ENCODE measurements at places on chromosomes 16 and 17.

DNA sequence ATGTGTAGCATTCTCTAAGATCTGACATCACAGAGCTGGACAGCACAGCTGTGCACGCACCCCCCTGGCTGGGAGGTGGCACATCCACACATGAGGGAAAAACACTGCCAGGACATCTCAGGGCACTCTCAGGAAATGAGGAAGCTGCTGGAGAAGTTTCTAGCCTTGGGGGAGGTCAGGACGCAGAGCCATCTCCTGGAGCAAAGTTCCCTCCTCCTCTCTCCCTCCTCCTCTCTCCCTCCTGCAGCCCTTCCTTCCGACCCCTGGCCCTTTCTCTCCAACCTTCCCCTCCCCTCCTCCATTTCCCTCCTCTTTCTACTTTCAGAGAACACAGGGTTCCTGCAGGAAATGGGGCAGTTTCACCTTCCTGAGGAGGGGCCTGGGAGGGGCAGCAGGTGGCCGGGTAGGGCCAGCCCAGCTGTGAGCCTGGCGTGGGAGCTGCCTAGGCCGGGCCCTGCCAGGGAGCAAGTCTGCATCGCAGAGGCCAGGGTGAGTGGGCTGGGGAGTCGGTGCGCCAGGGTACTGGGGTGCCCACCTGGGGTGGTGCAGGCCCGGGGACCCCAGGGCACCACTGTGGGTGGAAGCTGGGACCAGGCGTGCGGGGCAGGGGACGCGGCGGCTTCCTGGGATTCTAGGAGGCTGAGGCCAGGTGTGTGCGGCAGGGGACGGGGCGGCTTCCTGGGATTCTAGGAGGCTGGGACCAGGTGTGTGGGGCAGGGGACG lies at the start of gene DPEP1:
TSS of gene DPEP1 (plus strand) at position 412 of the 723 bp plus-strand sequence. CDS start 16,769 bp downstream, outside the sequence.
- no peak for DNase-seq

DNA sequence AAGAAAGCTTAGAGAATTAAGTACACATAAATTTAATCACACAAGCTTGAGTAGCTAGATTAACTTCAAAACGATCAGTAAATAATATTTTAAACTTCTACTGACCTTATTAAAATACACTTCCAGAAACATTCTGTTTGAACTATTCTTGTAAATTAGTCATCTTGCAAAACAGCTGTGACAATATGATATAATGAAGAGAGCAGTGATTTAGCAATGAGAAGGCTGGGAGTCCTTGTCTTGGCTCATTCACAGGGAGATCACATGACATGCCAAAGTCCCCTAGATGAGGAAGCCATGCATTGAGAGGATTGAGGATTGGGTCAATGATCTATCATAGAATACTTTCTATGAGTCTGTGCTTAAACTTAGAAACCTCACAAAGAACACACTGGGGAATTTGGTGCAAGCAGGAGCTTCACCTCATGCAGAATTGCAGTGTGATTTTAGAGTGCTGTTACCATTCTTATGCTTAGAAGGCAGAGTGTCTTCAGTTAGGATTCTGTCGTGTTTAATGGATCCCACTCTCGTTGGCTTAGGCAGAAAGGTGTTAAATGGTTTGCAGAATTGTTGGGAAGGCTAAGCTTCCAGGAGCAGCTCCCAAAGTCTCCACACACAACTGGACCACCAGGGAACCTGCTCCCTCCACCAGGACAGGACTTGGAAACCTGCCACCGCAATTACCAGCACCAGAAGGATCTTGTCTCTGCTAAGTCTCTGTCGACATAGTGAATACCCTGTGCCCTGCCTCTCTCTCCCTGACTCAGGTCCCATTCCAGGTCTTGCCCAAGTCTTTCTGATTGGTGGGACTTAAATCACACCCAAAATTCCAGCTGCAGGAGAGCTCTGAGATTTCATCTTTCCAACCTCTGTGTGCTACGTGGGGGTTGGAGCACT lies 87.1 kb downstream of the USP22 start:
- no peak for DNase-seq

- no peak for DNase-seq
Observed at GRCh38 chr16:24643489-24643888, 86.0 kb upstream of the TNRC6A start.

GRCh38 chr16:69406780-69407331 lies 17.6 kb upstream of the CYB5B start:
- no peak for DNase-seq

- no peak for DNase-seq
Observed at GRCh38 chr16:71255721-71256120, 25.2 kb upstream of the HYDIN start.

- no peak for DNase-seq
Observed at GRCh38 chr17:8079291-8080207, 8.0 kb downstream of the ALOX12B start.

DNA sequence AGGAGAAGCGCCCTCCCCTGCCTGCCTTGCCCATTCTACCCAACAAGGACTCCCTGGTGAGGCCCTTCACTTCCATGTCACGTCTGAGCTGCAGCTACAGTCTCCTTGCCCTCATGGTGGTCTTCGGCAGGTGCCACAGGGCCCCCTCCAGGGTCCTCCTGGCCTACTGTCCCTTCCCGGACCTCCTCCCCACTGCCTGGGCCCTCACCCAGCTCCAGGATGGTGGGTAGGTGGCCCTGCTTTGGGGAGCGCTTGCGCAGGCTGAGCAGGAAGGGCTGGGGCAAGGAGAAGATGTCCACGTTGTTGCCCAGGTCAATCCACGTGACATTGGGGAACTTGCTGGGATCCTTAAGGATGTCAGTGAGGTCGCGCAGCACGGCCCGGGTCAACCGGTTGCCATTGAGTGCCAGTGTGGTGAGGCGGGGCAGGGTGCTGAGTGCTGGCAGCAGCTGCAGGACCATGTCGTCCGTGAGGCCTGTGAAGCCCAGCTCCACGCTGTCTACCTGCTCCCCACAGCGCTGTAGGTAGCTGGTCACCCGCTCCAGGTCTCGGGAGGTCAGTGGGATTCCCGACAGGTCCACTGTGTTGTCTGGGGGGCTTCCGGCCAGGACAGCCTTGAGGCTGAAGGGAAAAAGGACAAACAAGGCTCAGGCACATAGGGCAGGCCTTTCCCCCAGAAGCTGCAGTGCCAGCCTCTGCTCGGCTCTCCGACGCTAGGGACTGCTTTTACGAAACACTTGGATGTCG lies 28.3 kb downstream of the TRPV2 start:
- DNase-seq, result no peak

- no peak for DNase-seq
Observed at GRCh38 chr17:52030052-52030451, 128.5 kb downstream of the CA10 start.

- no peak for DNase-seq
Observed at GRCh38 chr16:4655801-4656200, 31.2 kb downstream of the MGRN1 start.

DNA sequence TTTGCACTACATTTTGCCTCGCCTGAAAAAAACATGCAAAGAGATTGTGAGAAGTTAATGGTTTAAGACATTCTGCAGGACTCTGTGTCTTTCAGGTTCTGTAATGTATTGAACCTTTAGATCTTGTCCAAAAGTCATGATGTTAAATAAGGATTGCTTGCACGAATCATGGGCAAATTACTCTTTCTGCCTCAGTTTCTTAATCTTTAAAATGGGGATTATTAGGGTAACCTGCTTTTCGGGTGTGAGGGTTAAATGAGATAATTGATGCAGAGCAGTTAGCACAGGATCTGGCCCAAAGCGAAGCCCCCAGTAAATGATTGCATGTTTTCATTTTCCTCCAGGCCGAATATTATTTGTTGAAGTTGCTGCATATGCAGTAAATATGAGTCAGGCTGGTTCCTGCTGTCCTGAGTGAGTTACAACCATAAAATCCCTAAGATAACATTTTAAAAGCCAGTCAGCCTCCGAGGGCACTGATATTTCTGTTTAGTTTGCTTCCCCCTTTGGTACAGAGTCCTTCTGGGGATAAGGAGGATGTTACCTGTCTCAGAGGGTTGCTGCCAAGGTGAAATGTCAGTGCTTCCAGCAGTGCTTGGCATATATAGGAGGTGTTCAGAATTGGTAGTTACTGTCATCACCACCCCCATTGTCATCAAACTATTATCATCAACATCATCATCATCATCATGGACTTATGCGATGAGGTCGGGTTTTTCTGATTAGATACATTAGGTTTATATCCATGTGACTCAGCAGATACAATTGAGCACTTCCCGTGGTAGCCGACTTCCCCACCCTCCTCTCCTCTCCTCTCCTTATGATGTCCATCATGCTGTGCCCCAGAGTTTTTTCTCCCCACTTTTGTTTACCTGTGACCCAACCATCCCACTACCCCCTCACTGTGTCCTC lies 20.6 kb upstream of the ARHGAP17 start:
- no peak for DNase-seq

DNA sequence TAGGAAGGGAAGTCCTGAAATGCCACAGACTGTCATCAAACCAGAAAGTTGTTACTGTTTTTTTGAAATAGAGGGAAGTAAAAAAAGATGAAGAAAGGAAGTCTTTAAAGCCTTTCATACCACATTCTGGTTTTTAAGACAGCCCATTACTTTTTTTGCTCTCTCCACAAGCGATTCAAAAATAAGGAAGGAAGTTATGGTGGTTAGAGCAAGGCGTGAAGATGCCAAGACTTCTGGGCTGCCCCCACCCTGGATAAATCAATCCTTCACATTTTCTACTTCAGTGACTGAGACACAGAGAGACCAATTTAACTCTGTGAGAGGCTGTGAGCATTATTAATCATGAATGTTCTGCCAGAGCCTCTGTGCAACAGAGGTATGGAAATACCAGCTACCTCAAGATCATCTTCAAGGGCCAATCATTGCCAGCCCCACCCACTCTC lies 82.3 kb upstream of the BCAR1 start:
- no peak for DNase-seq

GRCh38 chr16:81238296-81239011 lies at the start of gene BCO1:
BCO1 (plus strand) TSS chr16:81238689; CDS start chr16:81238909, 220 bp downstream.
- DNase-seq, result no peak

DNA sequence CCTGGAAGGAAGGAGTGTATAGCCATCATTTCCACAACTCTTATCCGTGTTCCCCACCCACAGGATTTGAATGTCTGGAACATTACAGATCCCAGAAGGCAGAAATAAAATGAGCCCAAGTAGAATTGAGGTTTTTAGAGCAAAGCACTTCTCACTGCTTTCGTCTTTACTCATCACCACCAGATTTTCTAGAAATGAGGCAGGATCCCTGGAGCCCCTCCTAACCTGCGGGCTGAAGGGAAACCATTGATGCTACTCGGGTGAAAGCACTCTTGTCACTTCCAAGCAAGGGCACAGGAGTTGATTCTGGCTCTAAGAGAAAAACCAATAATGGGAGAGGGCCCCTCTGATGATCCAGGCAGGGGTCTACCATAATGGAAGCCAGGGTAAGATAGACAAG lies 2.8 kb upstream of the ALDOC start:
- DNase-seq, result no peak

GRCh38 chr16:31224092-31224955 lies 7.4 kb upstream of the PYDC1 start:
- DNase-seq, result no peak

- DNase-seq, result no peak
Observed at GRCh38 chr17:12673788-12674187, 8.1 kb downstream of the MYOCD start.

- no peak for DNase-seq
Observed at GRCh38 chr16:28975158-28975599, 601 bp downstream of the SPNS1 start.

GRCh38 chr16:88340755-88341150 lies 42.0 kb upstream of the ZNF469 start:
- no peak for DNase-seq

DNA sequence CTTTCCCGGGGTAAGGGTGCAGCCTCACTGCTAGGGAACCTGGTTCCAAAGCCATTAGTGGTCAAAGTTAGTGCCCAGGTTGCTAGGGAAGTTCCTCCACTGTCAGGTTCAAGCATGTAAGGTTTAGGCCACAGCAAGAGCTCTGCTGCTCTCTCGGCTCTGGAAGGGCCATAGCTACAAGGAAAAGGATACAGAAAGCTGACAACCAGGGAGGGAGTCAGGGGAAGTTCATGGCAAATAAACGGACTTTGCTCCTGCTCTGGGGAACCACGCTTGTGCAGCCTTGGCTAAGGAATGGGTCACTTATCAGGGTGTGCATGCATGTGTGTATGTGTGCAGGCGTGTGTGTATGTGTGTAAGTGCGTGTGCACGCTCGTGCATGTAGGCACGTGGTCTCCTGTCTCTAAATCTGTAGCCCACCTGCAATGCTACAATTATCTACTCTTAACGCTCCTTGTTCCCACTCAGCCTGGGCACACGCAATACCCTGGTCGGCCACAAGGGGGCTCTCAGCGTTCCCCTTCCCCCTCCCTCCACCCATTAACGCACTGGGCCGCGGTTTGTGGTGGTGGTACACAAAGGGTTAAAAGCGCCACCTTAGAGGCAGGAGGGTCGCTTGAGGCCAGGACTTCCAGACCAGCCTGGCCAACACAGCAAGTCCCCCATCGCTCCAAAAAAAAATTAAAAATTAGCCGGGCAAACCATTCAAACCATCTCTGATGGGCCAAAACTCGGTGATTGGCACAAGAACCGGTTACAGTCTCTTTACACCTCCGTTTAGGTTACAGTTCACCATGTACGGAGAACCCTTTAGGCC lies 48.4 kb upstream of the KDM8 start:
- no peak for DNase-seq

GRCh38 chr16:31010585-31011325 lies at the start of gene STX1B:
STX1B (minus strand) TSS chr16:31010638; CDS start chr16:31010396, 242 bp downstream.
- DNase-seq, result no peak

- peak; percentile 53 for DNase-seq
Observed at GRCh38 chr17:61490540-61490975, 38.3 kb downstream of the TBX4 start.

GRCh38 chr17:2090804-2091534 lies 36.1 kb downstream of the HIC1 start:
- DNase-seq, result peak; percentile 91

DNA sequence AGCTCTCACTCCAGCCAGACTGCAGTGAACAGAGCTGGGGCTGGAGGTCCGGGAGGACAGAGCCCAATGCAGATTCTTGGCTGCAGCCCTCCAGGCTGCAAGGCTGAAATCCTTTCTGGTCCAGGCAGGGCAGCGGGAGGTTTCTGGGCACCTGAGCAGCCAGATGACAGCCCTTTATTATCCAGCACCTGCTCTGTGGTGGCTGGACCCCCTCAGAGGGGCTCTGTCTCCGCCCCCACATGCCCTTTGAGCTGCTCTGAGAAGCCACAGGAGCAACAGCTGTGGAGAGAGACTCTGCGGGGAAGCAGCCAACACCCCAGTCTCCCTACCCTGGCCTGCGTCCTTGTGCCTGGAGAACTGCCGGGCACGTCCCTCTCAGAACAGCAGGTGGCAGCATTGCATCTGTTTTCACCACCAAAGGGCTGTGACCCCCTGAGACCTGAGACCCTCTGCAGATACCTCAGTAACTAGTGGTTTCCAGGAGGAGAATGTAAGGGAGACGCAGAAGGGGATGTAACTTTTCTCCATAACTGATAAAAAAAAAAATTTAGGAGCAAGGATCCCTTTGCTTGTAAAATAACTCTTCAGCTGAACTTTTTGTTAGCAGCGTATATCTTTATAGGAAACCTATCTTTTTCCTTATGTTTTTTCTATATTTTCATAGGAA lies 3.7 kb upstream of the CNP start:
- DNase-seq, result no peak

- no peak for DNase-seq
Observed at GRCh38 chr17:1905190-1905913, 75.5 kb downstream of the RPA1 start.
